CD4-positive, alpha-beta T cell treated with Interleukin-4 for 4 hours (primary cell): ENCODE measurements at places on chromosomes 7 and 10.

DNA sequence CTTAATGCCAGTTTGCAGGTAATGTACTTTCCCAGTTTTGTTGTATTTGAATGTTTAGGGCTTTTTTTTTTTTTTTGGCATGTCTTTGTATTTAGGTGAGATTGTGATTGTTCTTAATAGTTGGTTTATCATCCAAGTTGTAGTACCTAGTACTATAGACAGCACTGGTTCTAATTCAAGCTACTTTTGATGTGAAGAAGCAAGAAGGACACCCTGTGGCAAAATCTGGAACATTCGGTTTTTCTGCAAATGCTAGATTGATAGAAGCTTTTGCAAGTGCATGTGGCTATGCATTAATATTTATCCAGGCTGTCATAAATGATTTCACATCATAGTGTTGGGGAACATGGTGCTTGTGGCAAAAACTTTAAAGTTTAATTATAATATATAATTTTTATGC is 248.9 kb downstream of the FOXP2 start:
- DNase-seq, result no peak

DNA sequence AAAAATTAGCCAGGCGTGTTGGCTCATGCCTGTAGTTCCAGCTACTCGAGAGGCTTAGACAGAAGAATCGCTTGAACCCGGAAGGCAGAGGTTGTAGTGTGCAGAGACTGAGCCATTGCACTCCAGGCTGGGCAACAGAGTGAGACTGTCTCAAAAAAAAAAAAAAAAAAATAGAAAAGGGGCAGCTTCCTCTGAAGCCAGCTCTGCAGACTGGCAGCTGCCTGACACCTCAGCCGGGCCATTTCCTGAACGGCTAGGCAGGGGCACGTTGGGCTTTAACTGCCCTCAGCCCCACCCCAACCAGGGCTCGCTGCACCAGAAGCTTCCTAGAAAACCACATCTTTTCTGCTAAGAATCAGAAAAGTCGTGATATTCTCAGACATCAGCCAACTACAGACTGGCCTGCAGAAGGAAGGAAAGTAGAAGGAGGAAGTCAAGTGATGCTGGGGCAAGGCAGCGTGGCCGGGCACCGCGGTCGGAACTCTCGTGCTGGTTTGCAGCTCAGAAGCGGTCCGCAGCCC is 38.0 kb downstream of the PRKAG2 start:
- DNase-seq, result peak; percentile 52

DNA sequence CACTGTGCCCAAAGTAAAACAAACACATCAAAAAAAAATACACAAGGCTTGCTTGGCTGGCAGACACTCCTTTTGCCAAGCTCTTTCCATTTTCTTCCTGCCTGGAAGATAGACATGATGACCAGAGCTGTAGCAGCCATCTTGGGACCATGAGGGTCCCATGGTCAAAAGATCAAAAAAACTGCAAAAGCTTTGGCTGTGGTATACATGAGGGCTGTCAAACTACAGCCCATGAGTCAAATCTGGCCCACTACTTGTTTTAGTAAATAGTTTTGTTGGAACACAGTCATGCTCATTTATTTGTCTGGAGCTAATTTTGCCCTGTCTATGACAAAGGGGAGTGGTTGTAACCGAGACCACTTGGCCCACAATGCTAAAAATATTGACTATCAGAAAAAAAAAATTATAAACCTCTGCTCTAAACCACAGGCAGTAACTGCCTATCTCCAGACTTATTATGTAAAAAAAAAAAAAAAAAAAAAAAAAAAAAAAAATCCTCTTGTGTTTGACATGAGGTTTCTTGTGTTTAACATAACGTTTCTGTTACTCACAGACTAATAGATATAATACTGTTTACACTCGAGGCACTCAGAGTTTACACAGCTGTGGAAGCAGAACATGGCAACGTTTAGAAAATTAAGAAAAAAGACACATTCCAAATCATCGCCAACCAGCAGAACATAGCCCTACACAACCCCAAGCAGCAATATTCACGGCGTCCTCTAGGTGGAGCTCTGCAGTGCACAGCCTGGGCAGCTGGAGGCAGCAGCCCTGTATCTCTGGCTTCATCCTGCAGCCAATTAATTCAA is 36.9 kb downstream of the ASB13 start:
- DNase-seq, result peak; percentile 76

DNA sequence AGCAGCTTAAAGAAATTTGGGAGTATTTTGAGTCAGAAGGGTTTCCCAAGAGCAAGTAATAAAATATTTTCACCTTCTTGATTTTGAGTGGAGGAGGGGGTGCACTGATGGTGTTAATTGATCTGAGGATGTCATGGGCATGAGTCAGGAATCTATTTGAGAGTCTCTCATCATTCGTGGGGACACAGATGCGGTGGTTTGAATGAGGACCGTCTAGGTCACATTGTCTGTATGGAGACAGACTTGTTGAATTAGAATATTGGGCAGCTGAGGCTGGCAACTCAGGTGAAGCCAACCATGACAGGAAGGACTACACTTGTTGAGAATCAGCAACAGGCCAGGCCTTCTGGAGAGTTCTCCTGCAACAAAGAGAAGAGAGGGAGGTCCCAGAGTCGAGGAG is 127.0 kb downstream of the INSYN2A start:
- no peak for DNase-seq

GRCh38 chr10:4459531-4459930 is 366.5 kb upstream of the AKR1E2 start:
- DNase-seq, result no peak

- DNase-seq, result no peak
Measured at GRCh38 chr7:5284304-5285281, 1.9 kb downstream of the SLC29A4 start.

DNA sequence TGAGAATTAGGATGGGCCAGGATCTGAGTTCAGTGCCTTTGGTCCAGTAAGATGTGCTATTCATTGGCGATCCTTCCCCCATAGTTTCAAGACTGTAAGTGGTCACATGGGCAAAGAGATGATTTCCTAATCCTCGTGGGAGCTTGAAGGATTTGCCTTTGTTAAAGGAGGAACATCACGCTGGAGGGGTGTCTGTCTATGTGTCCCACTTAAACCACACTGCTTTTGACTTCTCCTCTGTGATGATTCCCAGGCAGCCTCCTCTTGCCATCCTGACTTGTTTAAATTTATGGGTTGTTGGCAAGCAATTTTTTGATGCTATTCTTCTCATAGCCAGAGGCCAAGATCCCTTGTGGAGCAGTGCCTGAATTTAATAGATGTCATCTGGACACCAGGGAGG is 154.0 kb downstream of the TCF7L2 start:
- DNase-seq, result no peak

- DNase-seq, result no peak
Measured at GRCh38 chr10:16993186-16993585, 136.4 kb downstream of the CUBN start.

DNA sequence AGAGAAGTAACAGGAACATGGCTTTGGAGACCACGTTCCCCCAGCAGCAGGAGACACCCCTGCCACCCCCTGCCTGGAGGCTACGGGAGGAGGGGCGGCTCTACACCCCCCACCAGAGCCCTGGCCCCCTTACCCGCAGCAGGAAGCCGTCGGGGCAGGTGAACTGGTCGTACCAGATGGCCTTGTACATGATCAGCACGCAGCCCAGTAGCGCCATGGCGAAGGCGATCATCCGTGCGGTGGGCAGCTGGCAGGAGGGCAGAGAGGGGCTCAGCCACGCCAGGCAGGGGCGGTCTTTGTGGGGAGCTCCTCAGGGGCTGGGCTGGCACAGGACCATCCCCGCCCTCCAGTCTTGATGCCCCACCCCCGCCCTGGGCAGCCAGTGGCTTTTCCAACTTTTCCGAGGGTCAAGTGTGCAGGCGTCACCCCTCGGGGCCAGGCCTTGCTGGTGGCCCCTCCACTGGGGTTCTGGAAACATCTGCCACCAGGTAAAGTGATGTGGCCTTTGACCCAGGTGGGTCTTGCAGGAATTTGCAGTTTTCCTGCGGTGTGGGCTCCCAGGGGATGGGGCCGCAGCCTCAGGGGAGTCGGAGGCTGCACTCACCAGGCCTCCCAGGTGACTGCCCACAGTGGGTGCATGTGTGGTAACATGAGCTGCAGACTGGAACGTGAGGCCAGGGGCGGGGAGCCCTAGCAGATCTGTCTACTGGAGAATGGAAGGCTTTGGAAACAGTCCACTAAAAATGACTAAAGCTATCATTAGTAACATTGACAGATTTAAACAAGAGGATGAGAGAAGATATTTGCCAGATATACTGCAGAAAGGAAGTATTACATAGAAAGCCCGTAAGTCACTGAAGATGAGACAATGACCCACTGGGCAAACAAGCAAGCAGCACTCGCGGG is 9.7 kb downstream of the CALY start:
- DNase-seq, result no peak
